ENCODE measurements at places on chromosomes 11 and 22. TPM values are rescaled to one million over a fixed set of nuclear protein-coding genes. Genes with fewer than 3 reads are reported as not detected.

DNA sequence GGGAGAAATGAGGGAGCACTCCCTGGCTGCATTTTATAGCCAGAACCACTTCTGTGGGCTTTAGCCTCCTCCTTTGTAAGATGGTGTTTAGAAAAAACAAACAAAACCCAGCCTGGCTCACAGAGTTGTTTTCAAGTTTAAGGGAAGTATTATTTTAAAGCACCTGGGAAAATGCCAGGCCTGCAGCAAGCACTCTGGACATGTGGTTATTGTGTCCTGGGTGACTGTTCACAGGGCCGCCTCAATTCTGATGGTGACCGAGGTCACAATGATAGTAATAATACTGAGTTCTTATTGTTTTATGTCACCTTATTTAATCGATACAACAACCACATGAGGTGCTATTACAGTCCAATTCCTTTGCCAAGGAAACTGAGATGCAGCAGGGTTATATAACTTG, 20.7 kb upstream of the SLC22A12 start:
- no peak for DNase-seq

- DNase-seq = no peak
These were observed 312.3 kb downstream of the CTTN start for GRCh38 chr11:70710601-70711000.

GRCh38 chr11:57474803-57475115, 14.4 kb downstream of the RTN4RL2 start:
- DNase-seq = no peak

- peak; percentile 25 for DNase-seq
These were observed 36.7 kb downstream of the ELF5 start for GRCh38 chr11:34476849-34477248.

- peak; percentile 64 for DNase-seq
These were observed 33.7 kb downstream of the APLP2 start for GRCh38 chr11:130103296-130103814.

GRCh38 chr11:123202155-123203151, 7.4 kb upstream of the CLMP start:
- DNase-seq = no peak

DNA sequence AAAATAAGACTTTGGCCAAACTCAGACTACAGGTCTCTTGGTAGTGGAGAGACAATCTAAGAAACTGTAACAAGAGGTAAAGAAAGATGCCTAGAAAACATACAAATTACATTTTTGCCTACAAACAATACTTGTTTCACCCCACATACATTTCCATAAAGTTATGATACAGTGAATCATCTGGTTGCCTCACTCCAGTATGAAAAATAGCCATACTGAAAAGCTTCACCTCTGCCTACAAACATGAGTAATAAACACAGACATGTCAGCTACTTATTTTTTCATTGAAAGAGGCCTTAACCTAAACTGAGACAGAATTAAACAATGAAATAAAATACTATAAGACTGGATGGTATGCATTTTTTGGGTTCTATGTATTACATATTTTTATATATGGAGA, 1463.0 kb downstream of the FAM181B start:
- peak; percentile 53 for DNase-seq

DNA sequence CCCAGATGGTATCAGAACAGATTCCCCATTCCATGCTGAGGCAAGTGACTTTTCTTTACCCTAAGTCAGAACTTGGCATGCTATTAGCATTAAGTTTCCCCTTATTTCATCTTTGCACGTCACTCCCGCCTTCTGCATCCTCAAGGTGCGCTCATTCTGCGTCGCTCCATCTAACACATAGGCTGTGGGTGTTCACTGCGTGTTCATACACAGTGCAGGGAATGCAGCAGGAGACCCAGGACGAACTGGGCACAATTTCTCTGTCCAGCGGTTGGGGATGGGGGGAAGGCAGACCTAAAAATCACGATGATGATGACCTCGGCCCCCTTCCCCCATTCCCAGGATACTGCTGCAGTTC, 19.7 kb upstream of the ACR start:
- no peak for DNase-seq

- no peak for DNase-seq
These were observed 458.0 kb upstream of the KIRREL3 start for GRCh38 chr11:127458561-127458960.

The PGA4 gene
- not detected for total RNA-seq

The TSPAN32 gene
- not detected for total RNA-seq

The ARHGAP32 gene
- total RNA-seq = 50.8 TPM

The MFRP gene
- total RNA-seq = not detected

The MUC6 gene
- not detected for total RNA-seq

The THYN1 gene
- 34.3 TPM for total RNA-seq
